ENCODE measurements at places on chromosomes 4 and X.

- H3K36me3 ChIP-seq = no peaks in the 10 kb centered on the region
- H3K4me3 ChIP-seq = no peak overlapping the region
- H3K4me1 ChIP-seq = no peaks in the 10 kb centered on the region
- no peak overlapping the region for H3K27ac ChIP-seq
- no peak for DNase-seq
These were observed 57.3 kb upstream of the PRSS12 start for GRCh38 chr4:118410138-118410537.

DNA sequence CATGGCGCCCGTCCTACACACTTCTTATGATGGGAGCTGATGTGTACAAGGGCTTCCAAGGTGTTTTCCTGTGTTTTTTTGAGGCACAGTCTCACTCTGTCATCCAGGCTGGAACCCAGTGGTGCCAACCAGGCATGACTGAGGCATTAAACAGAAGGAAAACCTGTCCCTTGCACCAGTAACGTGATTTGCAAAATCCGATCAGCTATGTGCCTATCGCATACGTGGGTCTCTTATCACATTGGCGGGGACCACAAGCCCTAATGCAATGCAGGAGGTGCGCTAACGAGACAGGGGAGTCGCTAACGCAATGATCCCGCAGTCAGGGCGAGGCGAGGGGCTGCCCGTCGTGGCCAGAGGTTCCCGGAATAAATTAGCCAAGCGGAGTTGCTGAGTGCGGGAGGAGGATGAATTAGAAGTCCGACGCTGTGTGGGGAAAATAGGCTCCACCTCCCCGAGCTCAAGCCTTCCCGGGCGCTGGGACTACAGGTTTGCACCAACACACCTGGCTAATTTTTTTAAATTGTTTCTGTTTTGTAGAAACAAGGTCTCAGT is 162.7 kb downstream of the SHOX start:
- peaks cover 9% of the 10 kb centered on the region for H3K27me3 ChIP-seq
- no peak for DNase-seq
- no peak overlapping the region for H3K27ac ChIP-seq
- H3K4me1 ChIP-seq = no peaks in the 10 kb centered on the region
- H3K36me3 ChIP-seq = no peaks in the 10 kb centered on the region

- H3K4me1 ChIP-seq = peaks cover 6% of the 10 kb centered on the region
- H3K36me3 ChIP-seq = peaks cover 4% of the 10 kb centered on the region
- no peak overlapping the region for H3K4me3 ChIP-seq
- DNase-seq = no peak
- no peak overlapping the region for H3K27ac ChIP-seq
These were observed 185.9 kb downstream of the SLC4A4 start for GRCh38 chr4:71524756-71525155.

DNA sequence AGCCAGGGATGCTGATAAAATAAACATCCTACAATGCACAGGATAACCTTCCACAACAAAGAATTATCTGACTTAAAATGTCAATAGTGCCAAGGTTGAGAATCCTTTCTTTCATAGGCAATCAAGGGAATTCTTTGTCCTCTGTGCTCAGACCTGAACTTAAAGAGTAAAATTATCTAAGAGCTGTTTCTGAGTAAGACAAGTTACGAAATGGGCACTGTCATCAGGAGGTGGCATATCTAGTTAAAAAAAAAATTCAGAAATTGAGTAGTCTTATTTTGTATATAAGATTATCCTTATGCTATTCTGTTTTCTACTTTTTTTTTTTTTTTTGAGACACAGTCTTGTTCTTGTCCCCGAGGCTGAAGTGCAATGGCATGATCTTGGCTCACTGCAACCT is 3.3 kb upstream of the RAB33B start:
- H3K4me1 ChIP-seq = peaks cover 34% of the 10 kb centered on the region
- DNase-seq = no peak
- H3K27ac ChIP-seq = no peak overlapping the region
- H3K36me3 ChIP-seq = no peaks in the 10 kb centered on the region
- H3K4me3 ChIP-seq = no peak overlapping the region
- H3K27me3 ChIP-seq = peaks cover 15% of the 10 kb centered on the region

DNA sequence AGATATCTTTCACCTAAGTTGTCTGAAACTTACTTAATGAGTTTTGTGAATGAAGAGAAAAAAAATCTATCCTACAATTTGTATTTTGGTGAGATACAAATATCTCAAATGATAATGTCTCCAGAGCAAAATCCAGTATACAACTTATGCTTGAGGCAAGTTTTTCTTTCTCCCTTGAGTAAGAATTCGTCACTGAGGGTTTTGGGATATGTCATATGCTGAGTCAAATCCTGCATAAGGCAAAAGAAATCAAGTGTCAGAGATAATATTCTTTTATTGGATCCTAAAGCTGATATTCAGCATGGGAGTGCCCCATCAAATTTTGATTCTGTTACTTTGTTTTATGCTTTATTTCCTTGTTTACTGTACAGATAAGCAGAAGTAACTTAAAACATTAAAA is 1308.6 kb downstream of the ARAP2 start:
- no peak for DNase-seq
- no peaks in the 10 kb centered on the region for H3K27me3 ChIP-seq
- no peak overlapping the region for H3K27ac ChIP-seq
- H3K4me3 ChIP-seq = no peak overlapping the region
- no peaks in the 10 kb centered on the region for H3K36me3 ChIP-seq
- no peaks in the 10 kb centered on the region for H3K4me1 ChIP-seq

DNA sequence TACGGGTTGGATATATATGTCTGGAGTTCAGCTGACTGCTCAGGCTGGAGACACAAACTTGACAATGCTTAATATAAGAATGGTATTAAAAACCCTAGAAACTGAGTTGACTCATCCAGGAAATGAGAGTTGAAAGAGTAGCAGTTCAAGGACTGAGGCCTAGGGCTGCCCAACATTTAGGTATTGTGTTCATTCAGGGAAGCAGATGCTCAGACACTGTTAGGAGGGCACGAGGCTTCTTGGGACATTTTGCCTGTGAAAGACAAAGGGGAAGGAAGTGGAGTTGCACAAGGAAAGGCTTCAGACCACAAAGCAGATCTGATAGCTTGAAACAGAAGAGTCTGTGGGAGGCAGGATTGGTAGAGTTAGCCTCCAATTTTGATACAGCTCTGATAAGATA is 52.0 kb upstream of the HS3ST1 start:
- no peak for DNase-seq
- no peaks in the 10 kb centered on the region for H3K27me3 ChIP-seq
- H3K4me1 ChIP-seq = no peaks in the 10 kb centered on the region
- no peaks in the 10 kb centered on the region for H3K36me3 ChIP-seq

DNA sequence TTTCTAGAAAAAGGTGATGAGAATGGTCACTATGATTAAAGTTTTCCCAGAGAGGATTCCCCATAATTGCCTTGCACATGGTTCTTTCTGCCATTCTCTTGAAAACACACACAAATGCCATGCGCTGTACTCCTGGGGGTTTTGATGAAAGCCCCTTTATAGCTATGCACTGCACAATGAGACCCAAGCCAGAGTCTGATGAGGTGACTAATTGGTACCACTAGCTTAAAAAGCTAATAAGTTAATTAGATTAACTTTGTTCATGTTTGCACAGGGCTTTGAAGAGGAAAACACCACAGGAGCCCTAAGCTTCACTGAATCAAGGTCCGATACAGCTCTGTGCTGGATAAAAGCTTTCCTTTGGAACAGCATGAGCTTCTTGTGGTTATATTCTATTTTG is 132.2 kb downstream of the NKX6-1 start:
- DNase-seq = no peak
- H3K27me3 ChIP-seq = no peaks in the 10 kb centered on the region
- no peak overlapping the region for H3K27ac ChIP-seq
- H3K4me1 ChIP-seq = no peaks in the 10 kb centered on the region
- no peak overlapping the region for H3K4me3 ChIP-seq

DNA sequence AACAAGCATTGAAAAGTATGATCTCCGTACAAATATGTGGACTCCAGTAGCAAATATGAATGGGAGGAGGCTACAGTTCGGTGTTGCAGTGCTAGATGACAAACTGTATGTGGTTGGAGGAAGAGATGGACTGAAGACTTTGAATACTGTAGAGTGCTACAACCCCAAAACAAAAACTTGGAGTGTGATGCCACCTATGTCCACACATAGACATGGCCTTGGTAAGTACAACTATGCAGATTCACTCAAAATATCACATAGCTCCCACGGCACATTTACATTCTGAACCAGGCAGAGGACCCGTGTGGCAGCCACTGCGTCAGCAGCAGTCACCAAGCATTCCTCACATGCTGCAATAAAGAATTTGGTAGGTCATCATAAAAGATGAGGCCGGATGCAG is 41.3 kb downstream of the KLHL5 start:
- H3K27ac ChIP-seq = no peak overlapping the region
- H3K27me3 ChIP-seq = no peaks in the 10 kb centered on the region
- peaks cover 15% of the 10 kb centered on the region for H3K36me3 ChIP-seq
- H3K4me3 ChIP-seq = no peak overlapping the region
- no peaks in the 10 kb centered on the region for H3K4me1 ChIP-seq

Measured in immature natural killer cell (primary cell).